ENCODE measurements at places on chromosomes 2 and 18. TPM values are rescaled to one million over a fixed set of nuclear protein-coding genes. Genes with fewer than 3 reads are reported as not detected.

Gene MARS2
- 12.1 TPM for total RNA-seq

Gene CXCR4
- total RNA-seq: 5.7 TPM

Gene IRS1
- 12.1 TPM for total RNA-seq

Gene KIF5C
- 2.3 TPM for total RNA-seq

Gene KIF1A
- total RNA-seq: 0.15 TPM

Gene SMYD1
- total RNA-seq: 0.27 TPM

Gene TUBB8B
- 5.8 TPM for total RNA-seq

Gene PPM1B
- total RNA-seq: 53.8 TPM

Gene NTSR2
- total RNA-seq: not detected

Gene POTEC
- not detected for total RNA-seq

Gene ST6GAL2
- 0.79 TPM for total RNA-seq

Gene OTOF
- 0.56 TPM for total RNA-seq

Gene NOP58
- total RNA-seq: 57.3 TPM

Gene TRIM43B
- not detected for total RNA-seq
